ENCODE measurements at places on chromosomes 2 and 18. TPM values are rescaled to one million over a fixed set of nuclear protein-coding genes. Genes with fewer than 3 reads are reported as not detected.

DNA sequence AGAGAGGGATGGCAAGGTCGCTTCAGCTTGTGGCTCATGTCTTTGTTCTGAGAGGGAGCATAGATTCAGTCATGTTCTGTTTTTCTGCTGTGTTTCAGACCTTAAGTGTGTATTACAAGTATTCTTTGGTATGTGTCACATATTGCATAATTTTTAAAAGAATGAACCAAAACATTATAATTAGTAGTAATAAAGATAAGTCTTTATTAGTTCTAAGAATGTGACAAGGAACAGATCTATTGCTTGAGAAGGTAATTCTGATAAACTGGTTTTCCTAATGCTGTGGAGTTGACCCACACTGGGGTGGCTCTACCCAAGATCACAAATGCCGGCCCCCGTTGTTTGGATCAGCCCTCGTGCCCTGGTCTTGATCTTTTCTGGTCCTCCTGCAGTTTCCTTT lies 124.3 kb upstream of the FOSL2 start:
- DNase-seq: no peak

- DNase-seq: no peak
Observed at GRCh38 chr2:169038338-169038757, 7.2 kb upstream of the ABCB11 start.

GRCh38 chr18:76545433-76546087 lies 50.5 kb upstream of the ZNF516 start:
- no peak for DNase-seq

DNA sequence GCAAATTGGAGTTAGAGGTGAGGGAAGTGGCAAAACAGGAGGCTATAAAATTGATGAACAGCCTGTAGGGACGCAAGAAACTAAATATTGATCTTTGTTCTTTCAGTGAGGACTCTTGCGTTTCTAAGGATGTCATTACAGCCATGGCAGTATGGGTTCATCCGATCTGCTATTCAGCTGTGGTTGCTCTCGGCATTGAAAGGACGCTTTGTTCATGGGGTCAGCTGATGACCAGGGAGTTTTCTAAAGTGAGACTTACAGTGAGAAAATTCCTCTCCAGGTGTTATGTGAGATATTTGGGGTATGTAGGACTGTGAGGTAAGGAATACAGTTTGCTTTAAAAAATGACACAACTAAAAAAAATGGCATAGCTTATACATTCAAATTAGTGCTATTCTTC lies 52.7 kb upstream of the PELI1 start:
- no peak for DNase-seq

DNA sequence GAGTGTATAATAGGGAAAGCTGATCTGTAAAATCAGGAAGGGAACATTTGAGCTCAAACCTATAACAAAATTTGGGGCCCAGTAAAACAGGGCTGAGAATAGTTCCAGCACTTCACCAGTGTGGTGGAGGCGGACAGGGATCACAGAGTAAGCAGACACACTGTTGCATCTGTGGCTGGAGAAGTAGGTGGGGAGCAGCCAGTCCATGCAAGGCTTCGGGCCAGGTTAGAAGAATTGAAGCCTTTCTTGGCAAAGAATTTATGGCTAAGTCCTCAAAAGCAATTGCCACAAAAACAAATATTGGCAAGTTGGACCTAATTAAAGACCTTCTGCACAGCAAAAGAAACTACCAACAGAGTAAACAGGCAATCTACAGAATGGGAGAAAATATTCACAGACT lies 93.8 kb upstream of the ZBTB14 start:
- no peak for DNase-seq

DNA sequence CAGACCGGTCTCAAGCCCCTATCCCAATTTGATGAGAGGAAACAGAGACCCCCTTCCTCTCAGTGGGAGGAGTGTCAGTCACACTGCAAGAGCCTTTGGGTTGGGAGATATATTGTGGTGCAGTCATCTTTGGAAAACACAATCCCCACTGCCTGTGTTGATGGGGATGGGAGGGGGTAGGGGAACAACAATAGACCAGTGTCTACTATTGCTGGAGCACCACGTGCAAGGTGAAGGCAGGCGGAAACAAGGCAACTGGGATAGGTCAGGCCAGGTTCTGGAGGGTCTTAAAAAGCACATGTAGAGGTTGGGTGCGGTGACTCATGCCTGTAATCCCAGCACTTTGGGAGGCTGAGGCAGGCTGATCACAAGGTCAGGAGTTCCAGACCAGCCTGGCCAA lies 127.9 kb downstream of the ZFP36L2 start:
- no peak for DNase-seq

- DNase-seq: no peak
Observed at GRCh38 chr18:13136056-13136903, 82.3 kb upstream of the LDLRAD4 start.

- no peak for DNase-seq
Observed at GRCh38 chr2:183925281-183925680, 673.0 kb upstream of the ZNF804A start.

- no peak for DNase-seq
Observed at GRCh38 chr2:207150284-207150683, 15.5 kb downstream of the KLF7 start.

Gene RAB17
- 0.42 TPM for total RNA-seq

Gene SH2D6
- not detected for total RNA-seq

Gene SP5
- 0.44 TPM for total RNA-seq

Gene ASXL3
- 0.05 TPM for total RNA-seq

All from gastrocnemius medialis (tissue), 4 donors.